Left renal cortex interstitium (tissue), 4 donors: ENCODE measurements at places on chromosomes 1 and 21. TPM values are rescaled to one million over a fixed set of nuclear protein-coding genes. Genes with fewer than 3 reads are reported as not detected.
A peak's percentile ranks its signal among the peaks of the same experiment; 100 is the strongest.

GRCh38 chr21:15667010-15667409 is 62.8 kb upstream of the USP25 start:
- no peak for DNase-seq

- DNase-seq = no peak
Measured at GRCh38 chr1:30378991-30379581, 344.3 kb downstream of the MATN1 start.

GRCh38 chr1:189859385-189859977 is 618.2 kb downstream of the BRINP3 start:
- DNase-seq = no peak

DNA sequence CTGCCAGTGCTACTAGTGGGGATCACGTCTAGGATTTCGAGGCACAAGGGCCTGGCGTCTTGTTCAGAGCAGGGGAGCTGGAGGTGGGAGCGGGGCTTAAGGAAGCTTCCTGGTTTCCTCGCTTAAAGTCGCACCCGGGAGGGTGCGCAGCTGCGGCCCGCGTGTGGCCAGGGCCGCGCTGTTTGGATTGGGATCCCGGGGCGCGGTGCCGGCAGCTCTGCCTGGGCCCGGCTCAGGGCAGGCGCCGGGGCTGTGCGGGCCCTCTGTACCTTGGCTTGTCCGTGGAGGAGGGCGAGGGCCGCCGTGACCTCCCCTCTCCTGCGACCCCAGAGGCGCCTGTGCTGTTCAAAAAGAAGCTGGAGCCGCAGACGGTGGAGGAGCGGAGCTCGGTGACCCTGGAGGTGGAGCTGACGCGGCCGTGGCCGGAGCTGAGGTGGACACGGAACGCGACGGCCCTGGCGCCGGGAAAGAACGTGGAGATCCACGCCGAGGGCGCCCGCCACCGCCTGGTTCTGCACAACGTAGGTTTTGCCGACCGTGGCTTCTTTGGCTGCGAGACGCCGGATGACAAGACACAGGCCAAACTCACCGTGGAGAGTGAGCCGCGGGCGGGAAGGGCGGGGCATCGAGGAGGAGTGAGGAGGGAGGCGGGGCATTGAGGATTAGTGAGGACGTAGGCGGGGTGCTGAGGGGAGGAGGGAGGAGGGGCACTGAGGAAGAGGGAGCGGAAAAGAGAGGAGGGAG is 67.8 kb downstream of the OBSCN start:
- peak; percentile 64 for DNase-seq

GRCh38 chr1:245962453-245962852 is 544.6 kb downstream of the SMYD3 start:
- DNase-seq = no peak

- DNase-seq = no peak
Measured at GRCh38 chr1:218078916-218079315, 206.2 kb upstream of the RRP15 start.

GRCh38 chr21:45613881-45614280 is 29.6 kb upstream of the PCBP3 start:
- DNase-seq = no peak

DNA sequence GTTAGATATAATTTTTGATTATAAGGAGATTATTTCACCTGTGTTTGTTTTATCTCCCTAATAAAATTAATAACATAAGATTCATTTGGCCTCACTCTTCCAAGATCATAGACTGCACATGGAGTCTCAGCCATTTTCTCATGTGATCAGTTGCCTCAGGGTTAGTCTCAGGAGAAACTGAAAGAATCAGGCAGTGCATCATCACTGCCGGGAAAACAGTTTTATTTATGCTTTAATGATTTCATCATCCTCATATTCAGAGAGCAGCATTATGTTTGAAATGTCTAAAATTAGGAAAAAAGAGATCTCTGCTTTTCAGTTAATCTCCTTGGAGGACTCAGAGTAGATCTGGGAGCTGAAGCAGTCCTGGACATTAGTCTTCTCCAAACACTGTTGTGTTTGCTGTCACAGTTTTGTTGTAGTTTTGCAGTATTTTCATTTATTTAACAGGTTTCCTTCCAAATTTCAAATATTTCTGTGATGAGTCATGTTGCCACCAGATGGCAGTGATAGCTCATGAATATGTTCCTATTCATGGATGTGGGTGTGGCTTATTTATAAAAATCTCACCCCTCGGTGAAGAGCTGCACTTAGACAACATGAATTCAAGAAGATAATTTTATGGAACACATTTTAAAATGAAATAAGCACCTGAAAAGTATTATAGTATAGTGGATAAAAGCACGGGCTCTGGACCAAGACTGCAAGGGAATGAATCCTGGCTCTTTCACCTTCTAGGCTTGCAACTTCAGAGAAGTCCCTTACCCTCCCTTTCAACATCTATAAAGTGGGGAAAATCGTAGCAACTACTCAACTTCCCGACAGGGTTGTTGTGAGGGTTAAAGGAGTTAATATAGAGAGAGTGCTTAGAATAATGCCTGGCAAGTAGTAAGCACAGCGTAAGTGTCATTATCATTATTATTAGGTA is 31.2 kb downstream of the CHD1L start:
- peak; percentile 26 for DNase-seq

GRCh38 chr1:85203573-85204171 is 2.9 kb upstream of the SYDE2 start:
- DNase-seq = no peak

GRCh38 chr1:234169161-234169849 is 204.0 kb upstream of the COA6 start:
- DNase-seq = no peak

DNA sequence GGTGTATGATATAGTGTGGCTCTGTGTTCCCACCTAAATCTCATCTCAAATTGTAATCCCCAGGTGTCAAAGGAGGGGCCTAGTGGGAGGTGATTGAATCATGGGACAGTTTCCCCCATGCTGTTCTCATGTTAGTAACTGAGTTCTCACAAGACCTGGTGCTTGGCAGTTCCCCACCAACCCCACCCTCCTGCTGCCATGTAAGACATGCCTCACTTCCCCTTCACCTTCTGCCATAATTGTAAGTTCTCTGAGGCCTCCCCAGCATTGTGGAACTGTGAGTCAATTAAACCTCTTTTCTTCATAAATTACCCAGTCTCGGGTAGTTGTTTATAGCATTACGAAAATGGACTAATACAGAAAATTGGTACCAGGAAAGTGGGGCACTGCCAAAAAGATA is 1705.3 kb downstream of the NCAM2 start:
- DNase-seq = no peak

- DNase-seq = no peak
Measured at GRCh38 chr1:241706967-241707366, 54.9 kb downstream of the WDR64 start.

- no peak for DNase-seq
Measured at GRCh38 chr1:205191622-205192021, 19.9 kb downstream of the DSTYK start.

- no peak for DNase-seq
Measured at GRCh38 chr1:151164732-151165280, 896 bp downstream of the LYSMD1 start.

- no peak for DNase-seq
Measured at GRCh38 chr1:218058730-218059129, 226.4 kb upstream of the RRP15 start.

DNA sequence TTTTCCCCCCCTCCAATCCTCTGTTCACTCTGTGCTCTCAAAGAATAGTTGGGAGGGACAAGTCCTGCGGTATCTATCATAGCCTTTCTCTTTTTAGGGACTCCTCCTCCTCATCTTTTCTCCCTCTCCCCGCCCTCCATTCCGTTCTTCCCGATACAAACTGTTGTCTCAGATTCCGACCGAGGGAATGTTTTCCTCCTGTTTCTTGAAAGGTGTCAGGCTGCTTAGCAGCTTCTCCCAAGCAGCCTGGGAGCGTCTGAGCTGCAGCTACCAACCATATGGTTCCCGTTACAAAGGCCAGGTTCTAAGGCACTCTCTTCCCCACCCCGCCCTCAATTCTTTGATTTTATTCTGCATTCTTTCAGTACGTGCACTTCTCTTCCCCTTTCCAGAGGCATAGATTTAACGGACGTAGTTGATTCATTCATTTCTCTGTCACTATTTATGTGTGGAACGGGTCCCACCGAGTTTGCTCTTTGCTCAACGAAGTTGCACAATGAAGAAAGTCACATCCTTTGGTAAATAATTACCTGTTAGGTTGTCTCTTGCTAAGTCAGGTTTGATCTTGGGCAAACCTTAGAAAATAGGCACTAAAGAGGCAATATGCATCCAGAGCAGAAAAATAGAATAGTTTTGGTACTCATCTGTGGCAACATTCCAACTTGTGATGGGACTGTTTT is 2.8 kb downstream of the ADGRL2 start:
- peak; percentile 62 for DNase-seq

DNA sequence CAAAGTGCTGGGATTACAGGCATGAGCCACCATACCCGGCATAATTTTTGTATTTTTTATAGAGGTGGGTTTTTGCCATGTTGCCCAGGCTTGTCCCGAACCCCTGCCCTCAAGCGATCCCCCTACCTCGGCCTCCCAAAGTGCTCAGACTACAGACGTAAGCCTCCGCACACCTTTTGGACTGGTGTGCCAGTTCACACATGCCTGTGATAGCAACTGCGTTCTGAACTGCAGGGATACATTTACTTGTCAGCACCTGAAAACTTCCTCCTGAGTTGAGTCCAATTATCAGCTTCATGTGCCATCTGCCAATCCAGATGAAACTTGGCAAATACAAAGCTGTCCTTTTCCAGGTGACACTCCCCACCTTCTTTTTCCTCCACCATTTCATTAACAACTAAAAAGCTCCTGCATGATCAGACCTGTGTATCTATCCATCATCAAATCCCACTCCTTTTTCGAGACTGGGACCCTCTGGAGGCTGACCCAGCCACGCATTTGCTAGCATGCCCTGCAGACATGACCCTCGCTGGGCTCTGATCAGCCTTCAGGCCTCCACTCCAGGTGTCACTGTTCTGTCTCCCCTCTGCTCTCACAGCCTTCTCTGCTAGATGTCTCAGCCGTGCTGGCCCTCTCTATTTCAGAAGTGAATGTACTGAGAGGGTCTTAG is 2.1 kb upstream of the DEGS1 start:
- DNase-seq = no peak

GRCh38 chr1:78765489-78765888 is 115.9 kb downstream of the IFI44 start:
- DNase-seq = no peak

ILF2 gene
- polyA plus RNA-seq = 273 TPM

HES5 gene
- 0.65 TPM for polyA plus RNA-seq

CA6 gene
- polyA plus RNA-seq = not detected

NTMT2 gene
- polyA plus RNA-seq = not detected

FOXD3 gene
- polyA plus RNA-seq = 0.22 TPM
